ENCODE measurements at places on chromosomes 3 and 15. TPM values are rescaled to one million over a fixed set of nuclear protein-coding genes. Genes with fewer than 3 reads are reported as not detected.

PTH1R gene
- total RNA-seq, result 0.46 TPM

DAZL gene
- not detected for total RNA-seq

STRIT1 gene
- not detected for total RNA-seq

DGKG gene
- not detected for total RNA-seq

GPR27 gene
- total RNA-seq, result not detected

SI gene
- not detected for total RNA-seq

DZIP1L gene
- 14.6 TPM for total RNA-seq

TMEM89 gene
- total RNA-seq, result not detected

GREM1 gene
- 0.44 TPM for total RNA-seq

HDC gene
- not detected for total RNA-seq

LRRIQ4 gene
- not detected for total RNA-seq

CMTM8 gene
- total RNA-seq, result 7.3 TPM

CX3CR1 gene
- total RNA-seq, result not detected

FRMD5 gene
- total RNA-seq, result 18.2 TPM

ZNF501 gene
- total RNA-seq, result 3.9 TPM

GPR62 gene
- 0.15 TPM for total RNA-seq

MORC1 gene
- total RNA-seq, result not detected

ECE2 gene
- total RNA-seq, result not detected

SLC2A2 gene
- total RNA-seq, result not detected

ZPLD1 gene
- not detected for total RNA-seq

RFC4 gene
- 33.7 TPM for total RNA-seq

BHLHE40 gene
- 57.4 TPM for total RNA-seq

NMNAT3 gene
- 0.60 TPM for total RNA-seq

LPCAT4 gene
- total RNA-seq, result 49.3 TPM

ST3GAL6 gene
- 17.7 TPM for total RNA-seq

GABRB3 gene
- total RNA-seq, result not detected

IGSF10 gene
- total RNA-seq, result not detected

TLR9 gene
- not detected for total RNA-seq

ERC2 gene
- 15.5 TPM for total RNA-seq

FBN1 gene
- total RNA-seq, result 88.1 TPM

REC114 gene
- not detected for total RNA-seq

VIPR1 gene
- total RNA-seq, result 3.8 TPM

FHIT gene
- 2.2 TPM for total RNA-seq

RBPMS2 gene
- 7.6 TPM for total RNA-seq

SOX14 gene
- not detected for total RNA-seq

AGBL1 gene
- not detected for total RNA-seq

DISP2 gene
- 1.2 TPM for total RNA-seq

ADGRG7 gene
- total RNA-seq, result not detected

OSTN gene
- total RNA-seq, result not detected

CACNA2D2 gene
- not detected for total RNA-seq

KNL1 gene
- 33.8 TPM for total RNA-seq

CCR8 gene
- not detected for total RNA-seq

QRICH1 gene
- 106 TPM for total RNA-seq

All from endothelial cell of umbilical vein (primary cell).